Cerebellum (tissue), 4 donors: ENCODE measurements at places on chromosomes 13 and 19. TPM values are rescaled to one million over a fixed set of nuclear protein-coding genes. Genes with fewer than 3 reads are reported as not detected.

The CEACAM3 gene
- total RNA-seq: not detected

The OR4F17 gene
- total RNA-seq: not detected

The BRCA2 gene
- total RNA-seq: 5.9 TPM

The NCAN gene
- 85.3 TPM for total RNA-seq

The ARRDC2 gene
- 5.6 TPM for total RNA-seq

The CCNA1 gene
- total RNA-seq: 6.6 TPM

The ZNF208 gene
- 0.54 TPM for total RNA-seq

The SLC10A2 gene
- not detected for total RNA-seq

The ZNF709 gene
- 20.0 TPM for total RNA-seq

The NUDT15 gene
- total RNA-seq: 9.9 TPM

The C19orf85 gene
- not detected for total RNA-seq

The PTPRS gene
- 207 TPM for total RNA-seq

The SULT2A1 gene
- not detected for total RNA-seq

The GJB2 gene
- total RNA-seq: 3.6 TPM

The CAMSAP3 gene
- 9.9 TPM for total RNA-seq

The CD320 gene
- 13.3 TPM for total RNA-seq

The ZNF320 gene
- 34.3 TPM for total RNA-seq

The NPHS1 gene
- total RNA-seq: 0.73 TPM

The PTPRH gene
- 0.73 TPM for total RNA-seq

The IL11 gene
- 0.27 TPM for total RNA-seq

The CEACAM7 gene
- total RNA-seq: 0.36 TPM

The CYP2S1 gene
- 0.64 TPM for total RNA-seq

The ZNF285 gene
- total RNA-seq: 21.1 TPM

The SPIB gene
- not detected for total RNA-seq

The ZNF296 gene
- 0.45 TPM for total RNA-seq

The FFAR2 gene
- not detected for total RNA-seq

The ZNF541 gene
- total RNA-seq: 0.91 TPM

The NLRP9 gene
- not detected for total RNA-seq

The PTGER1 gene
- total RNA-seq: 0.27 TPM

The ANKRD24 gene
- 1.7 TPM for total RNA-seq

The MYPOP gene
- total RNA-seq: 1.5 TPM

The BSPH1 gene
- total RNA-seq: not detected

The PRSS57 gene
- not detected for total RNA-seq

The NXNL1 gene
- not detected for total RNA-seq

The DACH1 gene
- 70.0 TPM for total RNA-seq

The ZNF738 gene
- 35.7 TPM for total RNA-seq

The B3GNT8 gene
- 0.18 TPM for total RNA-seq

The PIN1 gene
- 50.4 TPM for total RNA-seq

The AMER2 gene
- total RNA-seq: 113 TPM

The APOC4 gene
- not detected for total RNA-seq

The RNF113B gene
- not detected for total RNA-seq

The FARSA gene
- 42.3 TPM for total RNA-seq

The MBD3L4 gene
- not detected for total RNA-seq

The SLC8A2 gene
- 26.5 TPM for total RNA-seq

The FRY gene
- total RNA-seq: 76.3 TPM

The PALM3 gene
- 2.2 TPM for total RNA-seq

The TMPRSS9 gene
- 0.36 TPM for total RNA-seq

The RNASEH2B gene
- total RNA-seq: 61.9 TPM

The KLK15 gene
- total RNA-seq: not detected

The FBN3 gene
- total RNA-seq: 22.3 TPM

The CCDC8 gene
- total RNA-seq: 7.7 TPM

The CCDC70 gene
- total RNA-seq: not detected

The SYT5 gene
- 15.6 TPM for total RNA-seq

The TNNI3 gene
- total RNA-seq: 0.36 TPM
